ENCODE measurements at places on chromosomes 12 and 14.

DNA sequence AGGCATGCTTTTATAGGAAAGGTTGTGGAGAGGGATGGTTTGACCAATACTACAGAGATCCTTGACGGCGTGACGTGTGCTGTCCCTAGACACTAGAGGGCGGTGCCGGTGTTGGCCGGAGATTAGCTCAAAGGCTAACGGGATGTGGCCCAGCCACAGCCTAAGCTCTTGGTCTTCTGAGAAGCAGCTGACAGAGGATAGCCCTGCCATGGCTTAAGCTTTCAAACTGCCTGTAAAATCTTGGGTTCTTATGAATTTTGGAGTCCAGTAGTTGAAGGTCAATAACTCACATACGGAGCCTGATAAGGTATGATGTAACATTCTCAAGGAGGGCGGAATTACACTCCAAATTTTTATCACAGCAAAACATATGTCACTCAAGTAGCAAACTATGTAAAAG lies 515.7 kb upstream of the ATXN7L3B start:
- DNase-seq, result no peak

GRCh38 chr14:68622856-68623255 lies 170.0 kb downstream of the ZFP36L1 start:
- no peak for DNase-seq

DNA sequence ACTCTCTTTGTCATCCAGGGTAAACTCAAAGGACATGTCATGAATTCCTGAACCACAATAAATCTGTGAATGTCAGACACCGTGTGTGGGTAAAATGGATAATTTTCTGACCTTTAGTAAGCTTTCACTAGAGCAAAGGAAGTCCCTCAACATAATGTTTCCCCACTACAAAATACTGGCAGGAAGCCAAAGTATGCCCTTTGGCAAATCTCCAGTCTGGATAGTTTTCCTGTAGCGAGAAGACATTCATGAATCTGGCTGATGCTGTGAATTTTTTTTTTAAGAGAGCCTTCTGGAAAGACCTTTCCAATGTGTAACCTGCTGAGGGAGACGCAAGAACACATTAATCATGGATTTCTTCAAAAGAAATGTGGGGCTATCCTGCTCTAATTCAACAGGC lies 389.6 kb upstream of the DDHD1 start:
- DNase-seq, result no peak

DNA sequence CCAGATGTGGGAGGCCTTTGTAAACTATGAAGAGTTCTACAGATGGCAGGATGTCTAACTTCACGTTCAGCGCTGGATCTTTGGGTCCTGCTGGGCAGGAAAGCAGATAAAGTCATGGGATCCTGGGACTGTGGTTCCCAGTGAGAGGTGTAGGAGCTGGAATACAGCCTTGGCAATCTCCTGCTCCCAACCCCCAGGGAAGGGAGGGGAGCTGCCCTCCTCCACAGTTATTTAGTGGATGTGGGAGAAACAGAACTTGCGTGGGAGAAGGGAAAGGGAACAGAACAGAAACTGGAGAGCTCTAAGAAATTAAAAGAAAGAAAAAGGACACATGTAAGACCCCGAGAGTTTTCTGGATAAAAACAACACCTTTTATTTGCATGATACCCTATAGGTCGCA lies 37.0 kb downstream of the NUAK1 start:
- DNase-seq, result no peak

DNA sequence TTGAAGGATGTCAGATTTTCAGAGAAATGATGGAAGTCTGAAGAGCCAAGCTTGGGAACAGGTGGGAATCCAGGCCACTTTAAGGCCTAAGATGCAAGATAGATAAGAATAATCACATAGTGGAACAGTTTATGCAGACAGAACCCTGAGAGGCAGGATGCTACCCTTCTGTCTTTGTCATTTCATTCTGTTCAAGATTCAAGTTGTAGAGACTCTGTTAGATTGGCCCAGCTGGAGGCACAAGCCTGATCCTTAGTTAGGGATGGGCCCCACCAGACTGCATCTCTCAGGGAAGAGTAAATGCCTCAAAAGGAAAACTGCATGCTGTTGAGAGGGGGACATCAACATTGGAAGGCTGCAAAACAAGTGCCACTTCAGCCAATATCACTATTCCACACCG lies 287.0 kb downstream of the PCNX1 start:
- DNase-seq, result no peak

DNA sequence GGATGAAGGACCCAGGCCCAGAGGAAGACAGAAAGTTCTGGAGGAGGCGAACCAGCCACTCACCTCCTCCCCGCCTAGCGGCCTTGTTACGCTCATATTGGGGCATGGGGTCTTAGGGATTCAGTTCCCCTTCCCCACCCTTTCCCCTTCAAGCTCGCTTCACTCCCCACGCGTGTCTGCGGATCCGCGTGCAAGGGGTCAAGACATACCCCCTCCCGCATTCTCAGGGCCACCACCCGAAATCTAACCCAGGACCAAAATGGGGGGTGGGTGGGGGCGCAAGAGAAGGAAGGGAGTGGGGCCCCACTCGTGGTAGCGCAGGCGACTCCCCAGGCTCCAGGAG lies 584 bp upstream of the RFX4 start:
- no peak for DNase-seq

- DNase-seq, result no peak
Observed at GRCh38 chr14:92553438-92553837, 39.9 kb downstream of the RIN3 start.

DNA sequence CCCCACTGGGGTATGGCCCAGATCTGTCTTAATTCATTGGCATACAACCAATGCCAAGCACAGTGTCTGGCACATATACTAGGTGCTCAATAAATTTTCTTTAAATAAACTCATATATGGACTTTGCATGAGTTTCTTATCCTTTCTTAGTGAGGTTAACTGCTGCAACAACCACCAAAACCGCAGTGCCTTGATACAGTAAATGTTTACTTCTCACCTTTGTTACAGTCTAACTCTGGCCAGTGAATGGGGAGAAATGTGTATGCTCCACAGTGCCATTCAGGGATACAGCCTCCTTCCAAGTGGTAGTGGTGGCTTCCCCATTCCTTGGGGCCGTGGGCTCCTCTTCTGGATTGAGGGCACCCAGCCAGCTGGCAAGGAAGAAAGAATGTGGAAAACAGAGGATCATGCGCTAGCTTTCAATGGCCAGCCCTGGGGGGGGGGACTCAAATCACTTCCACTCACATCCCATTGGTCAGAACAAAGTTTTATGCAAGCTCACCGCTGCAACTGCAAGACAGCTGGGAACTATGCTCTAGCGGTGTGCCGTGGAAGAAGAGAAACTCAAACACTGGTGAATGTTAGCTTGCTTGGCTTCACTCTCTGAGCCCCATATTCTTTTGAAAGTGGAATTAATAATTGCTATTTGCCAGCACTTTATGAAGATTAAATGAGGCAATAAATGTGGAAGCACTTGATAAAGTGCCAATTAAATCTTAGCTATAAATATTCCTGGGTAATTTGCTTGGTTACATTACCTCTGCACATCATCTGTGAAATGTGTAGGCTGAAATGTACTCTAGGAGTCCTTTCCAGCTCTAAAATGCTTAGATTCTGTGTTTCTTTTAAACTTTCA lies 51.0 kb upstream of the SOCS2 start:
- DNase-seq, result no peak

DNA sequence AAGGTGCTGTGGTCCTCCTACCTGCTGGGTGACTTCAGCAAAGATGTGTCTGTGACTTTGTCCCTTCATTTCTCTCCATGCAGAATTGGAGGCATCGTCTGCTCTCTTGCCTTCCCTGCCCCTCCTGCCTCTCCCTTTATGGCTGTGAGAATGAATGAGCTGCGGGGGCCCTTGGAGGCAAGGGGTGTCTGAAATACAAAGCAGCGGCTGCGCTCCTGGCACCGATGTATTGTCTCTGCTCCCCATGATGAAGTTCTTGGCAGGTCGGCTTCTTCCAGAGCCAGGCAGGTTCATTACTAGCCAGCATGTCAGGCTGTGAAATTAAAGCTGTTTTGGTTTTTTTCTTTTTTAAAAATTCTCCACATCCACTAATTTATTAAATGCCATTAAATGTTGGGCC lies 194.5 kb downstream of the TSPAN9 start:
- DNase-seq, result no peak

- DNase-seq, result no peak
Observed at GRCh38 chr12:113077859-113078255, 21.3 kb downstream of the DTX1 start.

DNA sequence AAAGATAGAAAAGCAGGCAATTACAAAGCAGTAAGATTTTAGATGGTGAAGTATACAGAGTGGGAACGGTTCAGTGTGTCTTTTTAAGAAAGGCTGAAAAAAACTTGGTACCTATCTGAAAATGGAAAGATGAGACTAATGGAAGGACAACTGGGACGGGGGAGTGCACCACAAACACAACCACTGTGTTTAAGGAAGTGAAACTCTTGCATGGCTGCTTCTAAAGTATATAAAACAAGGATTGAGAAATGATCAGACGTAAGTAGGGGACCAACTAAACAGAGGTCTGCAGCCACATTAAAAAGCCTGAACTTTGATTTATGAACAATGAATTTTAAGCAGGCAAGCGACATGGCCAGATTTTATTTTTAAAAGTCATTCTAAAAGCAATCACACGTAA lies 328.6 kb downstream of the MDGA2 start:
- no peak for DNase-seq

- DNase-seq, result no peak
Observed at GRCh38 chr12:12839003-12839395, 25.9 kb downstream of the DDX47 start.

GRCh38 chr14:34722723-34723545 lies 8.5 kb upstream of the CFL2 start:
- no peak for DNase-seq

DNA sequence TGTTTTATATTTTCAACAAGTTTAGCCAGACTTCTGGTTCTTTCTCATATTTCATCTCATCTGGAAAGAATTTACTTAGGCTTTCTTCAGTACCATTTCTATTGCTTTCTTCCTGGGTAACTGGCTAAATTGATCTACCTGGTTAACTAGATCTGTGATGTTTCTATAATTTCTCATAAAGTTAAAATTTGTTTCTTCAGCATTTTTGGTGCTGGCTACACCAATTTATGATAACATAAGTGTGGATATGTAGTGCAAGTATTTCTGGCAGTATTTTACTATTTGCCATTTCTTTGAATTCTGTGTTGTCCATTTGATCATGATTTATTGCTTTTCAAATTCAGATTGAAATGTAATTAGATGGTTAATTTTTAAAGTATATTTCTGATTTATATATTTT lies 25.9 kb downstream of the ARHGAP5 start:
- DNase-seq, result no peak

DNA sequence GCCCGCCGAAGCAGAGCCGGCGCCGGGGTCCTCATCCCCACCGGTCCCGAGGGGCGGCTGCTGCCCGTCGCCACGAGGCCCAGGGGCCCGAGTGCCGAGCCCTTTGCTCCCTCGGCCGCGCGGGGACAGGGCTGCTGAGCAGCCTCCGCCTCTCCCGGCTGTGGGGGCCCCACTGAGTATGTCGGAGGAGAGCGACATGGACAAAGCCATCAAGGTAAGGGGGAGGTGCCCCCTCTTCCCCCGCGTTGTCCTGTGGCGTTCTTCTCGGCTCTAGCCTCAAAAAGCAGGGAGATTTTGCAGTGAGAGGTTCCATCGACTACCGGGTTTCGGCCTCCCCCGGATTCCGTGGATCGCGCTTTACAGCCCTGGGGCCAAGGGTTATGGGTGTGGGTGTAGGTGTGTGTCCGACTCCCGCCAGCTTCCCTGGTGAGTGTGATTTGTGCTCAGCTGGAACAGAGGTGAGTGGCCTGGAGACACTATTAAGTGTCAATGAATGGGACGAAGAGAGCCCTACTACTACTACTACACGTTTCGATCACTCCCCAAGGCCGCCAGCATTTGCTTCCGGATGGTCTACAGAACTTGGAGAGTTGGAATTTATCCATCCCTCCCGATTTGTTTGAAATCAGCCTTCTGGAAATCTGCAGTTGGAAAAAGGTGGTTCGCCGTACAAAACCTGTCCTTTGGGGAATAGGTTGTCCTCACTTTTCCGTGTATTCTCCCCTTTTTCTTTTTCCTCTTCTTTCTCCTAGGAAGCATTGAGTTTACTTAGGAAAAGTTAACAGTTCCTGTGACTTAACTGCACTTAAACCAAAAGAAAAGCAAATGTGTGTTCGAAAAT lies 748 bp downstream of the MAPKAPK5 start:
- DNase-seq, result no peak

GRCh38 chr12:71686658-71687025 lies 760 bp downstream of the TMEM19 start:
- no peak for DNase-seq

- no peak for DNase-seq
Observed at GRCh38 chr14:78181270-78181669, 11.1 kb downstream of the NRXN3 start.

DNA sequence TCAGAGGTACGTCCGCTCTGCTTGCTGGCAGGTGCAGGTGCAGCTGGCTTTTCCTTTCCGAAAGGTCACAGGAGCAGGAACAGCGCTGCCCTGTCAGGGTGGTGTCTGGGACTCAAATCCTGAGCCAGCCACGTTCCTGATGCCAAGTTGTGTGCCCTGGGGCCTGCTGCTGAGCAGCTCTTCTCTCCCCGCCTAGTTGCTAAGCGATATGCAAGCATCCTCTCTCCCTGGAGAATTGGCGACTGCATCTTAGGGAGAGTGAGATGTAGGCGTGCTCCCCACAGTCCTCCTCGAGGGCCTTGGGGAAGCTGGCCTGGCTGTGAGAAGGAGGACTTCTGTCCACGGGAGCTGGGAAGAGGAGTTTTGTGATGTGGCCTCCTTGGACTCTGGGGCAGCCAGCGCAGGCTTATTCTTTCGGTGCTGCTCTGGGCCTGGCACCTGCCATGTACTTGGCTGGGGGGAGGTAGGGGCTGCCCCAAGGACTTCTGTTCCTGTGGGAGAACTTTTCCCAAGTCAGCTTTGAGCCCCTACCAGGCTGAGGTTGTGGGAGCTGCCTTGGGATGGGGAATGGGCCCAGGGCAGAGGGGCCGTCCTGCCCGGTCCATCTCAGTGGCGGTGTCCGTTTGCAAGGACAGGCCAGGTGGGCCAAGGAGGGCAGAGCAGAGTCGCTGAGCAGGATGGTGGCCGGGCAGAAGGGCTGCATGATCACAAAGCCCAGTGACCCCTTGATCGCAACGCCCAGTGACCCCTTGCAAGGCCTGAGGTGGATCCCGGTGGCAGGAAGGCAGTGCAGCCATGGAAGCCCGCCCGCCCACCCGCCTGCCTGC lies 183.5 kb downstream of the ADGRD1 start:
- DNase-seq, result no peak

All from activated CD4-positive, CD25-positive, alpha-beta regulatory T cell treated with anti-CD3 and anti-CD28 coated beads, Interleukin-2, amount 50 U/mL, for 72 hours (primary cell).